ENCODE measurements at places on chromosomes 3 and 15.

GRCh38 chr3:104537323-104537722, 829.4 kb upstream of the ALCAM start:
- no peak for DNase-seq

- DNase-seq, result no peak
Measured at GRCh38 chr3:39705351-39705900, 104.0 kb upstream of the MYRIP start.

- DNase-seq, result no peak
Measured at GRCh38 chr3:187263270-187263669, 28.3 kb downstream of the MASP1 start.

DNA sequence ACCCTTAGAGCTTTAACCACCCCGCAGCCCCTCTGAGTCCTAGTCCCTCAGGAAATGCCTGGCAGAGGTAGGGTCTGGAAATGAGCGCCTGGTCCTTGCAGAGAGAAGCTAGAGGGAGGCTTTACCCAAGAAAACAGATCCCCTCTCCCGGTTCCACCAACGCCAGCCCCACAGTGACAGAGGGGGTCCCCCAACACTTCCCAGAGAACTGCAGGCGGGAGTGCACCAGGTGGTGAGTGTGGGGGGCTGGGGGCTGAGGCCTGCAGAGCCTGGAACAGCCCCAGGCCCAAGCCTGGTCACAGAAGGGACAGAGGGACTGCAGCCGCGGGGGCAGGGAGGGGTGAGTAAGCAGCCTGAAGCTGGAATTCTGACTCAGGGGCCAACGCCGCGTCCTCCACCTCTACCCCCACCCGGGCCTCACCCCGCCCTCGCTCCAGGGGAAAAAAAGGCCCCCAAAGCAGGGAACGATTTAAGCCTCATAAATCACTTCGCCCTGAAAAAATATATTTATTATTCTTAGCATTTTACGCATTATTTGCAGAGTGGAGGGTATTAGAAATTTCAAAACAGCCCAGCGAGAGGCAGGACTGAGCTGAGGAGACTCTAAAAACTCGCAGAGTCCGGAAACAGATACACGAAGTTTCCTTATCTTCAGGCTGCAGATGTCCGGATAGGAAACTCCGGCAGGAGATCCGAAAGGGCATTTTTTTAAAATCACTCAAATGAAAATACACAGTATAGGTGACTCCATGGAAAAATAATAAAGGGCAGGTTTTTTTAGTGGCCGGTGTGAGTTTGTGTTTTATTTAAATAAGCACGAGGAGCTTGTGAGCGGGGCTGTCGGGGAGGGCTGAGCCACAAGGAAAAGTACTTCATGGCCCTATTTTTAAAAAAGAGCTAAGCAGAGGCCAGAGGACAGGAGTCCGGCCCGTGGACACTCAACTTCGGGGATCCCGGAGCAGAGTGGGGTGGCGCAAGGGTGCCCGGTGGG, 10.0 kb downstream of the GATA2 start:
- DNase-seq, result no peak

- no peak for DNase-seq
Measured at GRCh38 chr3:188383748-188384147, 229.8 kb downstream of the LPP start.

- DNase-seq, result no peak
Measured at GRCh38 chr3:157335233-157336076, 101.2 kb upstream of the PTX3 start.

- no peak for DNase-seq
Measured at GRCh38 chr3:8856721-8857120, 87.3 kb upstream of the OXTR start.

All from activated CD8-positive, alpha-beta memory T cell treated with anti-CD3 and anti-CD28 coated beads for 48 hours (primary cell).